ENCODE measurements at places on chromosomes 16 and 17.

GRCh38 chr16:81740169-81740568, 38.9 kb upstream of the PLCG2 start:
- DNase-seq = no peak

GRCh38 chr17:76490112-76490710, 11.0 kb downstream of the RHBDF2 start:
- DNase-seq = no peak

DNA sequence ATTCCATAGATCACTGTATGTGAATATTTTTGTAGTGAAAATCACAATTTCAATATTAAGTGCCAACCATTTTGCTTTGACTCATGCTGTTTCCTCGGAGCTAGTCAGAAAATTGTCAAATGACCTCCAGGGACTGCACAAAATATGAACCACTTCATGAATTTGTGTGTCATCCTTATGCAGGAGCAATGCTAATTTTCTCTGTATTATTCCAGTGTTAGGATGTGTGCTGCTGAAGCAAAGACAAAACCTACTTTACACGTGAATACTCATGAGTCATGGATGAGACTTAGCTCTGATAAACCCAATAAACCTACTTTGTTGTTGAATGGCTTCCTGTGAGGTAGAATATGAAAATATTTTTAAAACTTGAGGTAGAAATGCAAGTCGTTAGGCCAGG, 65.2 kb downstream of the SHCBP1 start:
- peak; percentile 5 for DNase-seq

DNA sequence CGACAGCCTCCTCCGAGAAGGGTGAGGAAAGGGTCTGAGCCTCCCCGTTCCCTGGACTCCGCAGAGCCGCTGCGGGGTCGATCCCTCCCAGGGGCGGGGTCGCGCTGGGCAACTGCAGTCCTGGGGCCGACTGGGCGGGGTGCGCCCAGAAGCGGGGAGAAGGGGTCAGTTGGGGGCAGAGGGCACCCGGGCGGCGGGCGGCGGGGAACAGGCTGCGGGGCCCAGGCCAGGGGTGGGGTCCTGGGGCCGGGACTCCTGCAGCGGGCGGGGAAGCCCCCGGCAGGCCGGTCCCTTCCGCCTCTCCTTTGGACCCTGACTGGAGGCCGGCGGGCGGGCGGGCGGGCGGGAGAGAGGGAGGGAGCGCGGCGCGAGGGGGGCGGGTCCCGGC, 352 bp downstream of the GGNBP2 start:
- DNase-seq = no peak

- no peak for DNase-seq
Measured at GRCh38 chr17:19626079-19626478, 22.5 kb upstream of the ALDH3A2 start.

DNA sequence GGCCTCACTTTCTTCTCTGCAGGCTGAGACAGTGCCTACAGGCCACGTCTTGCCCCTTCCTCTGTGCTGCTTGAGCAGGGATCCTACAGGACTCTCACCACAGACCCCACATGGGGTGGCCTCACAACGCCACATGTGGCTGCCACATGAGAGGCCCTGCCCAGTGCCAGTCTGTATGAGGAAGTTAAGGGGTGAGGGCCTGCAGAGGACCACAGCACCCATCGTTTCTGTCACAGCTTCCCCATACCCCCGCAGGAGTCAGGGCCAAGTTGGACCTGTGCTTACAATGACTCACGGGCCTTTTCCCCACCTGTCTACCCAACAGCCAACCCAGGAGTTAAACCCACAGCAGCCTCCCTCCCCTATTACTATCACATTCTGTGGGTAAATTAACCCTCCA, 2.9 kb upstream of the GSDMB start:
- DNase-seq = no peak

All from fibroblast of mammary gland (primary cell).